HS-27A (cell line): ENCODE measurements at places on chromosomes 5 and 9.

GRCh38 chr5:105630803-105631202 is 2039.9 kb downstream of the EFNA5 start:
- no peak for DNase-seq

GRCh38 chr5:80149161-80149609 is 106.7 kb downstream of the SERINC5 start:
- DNase-seq = no peak

DNA sequence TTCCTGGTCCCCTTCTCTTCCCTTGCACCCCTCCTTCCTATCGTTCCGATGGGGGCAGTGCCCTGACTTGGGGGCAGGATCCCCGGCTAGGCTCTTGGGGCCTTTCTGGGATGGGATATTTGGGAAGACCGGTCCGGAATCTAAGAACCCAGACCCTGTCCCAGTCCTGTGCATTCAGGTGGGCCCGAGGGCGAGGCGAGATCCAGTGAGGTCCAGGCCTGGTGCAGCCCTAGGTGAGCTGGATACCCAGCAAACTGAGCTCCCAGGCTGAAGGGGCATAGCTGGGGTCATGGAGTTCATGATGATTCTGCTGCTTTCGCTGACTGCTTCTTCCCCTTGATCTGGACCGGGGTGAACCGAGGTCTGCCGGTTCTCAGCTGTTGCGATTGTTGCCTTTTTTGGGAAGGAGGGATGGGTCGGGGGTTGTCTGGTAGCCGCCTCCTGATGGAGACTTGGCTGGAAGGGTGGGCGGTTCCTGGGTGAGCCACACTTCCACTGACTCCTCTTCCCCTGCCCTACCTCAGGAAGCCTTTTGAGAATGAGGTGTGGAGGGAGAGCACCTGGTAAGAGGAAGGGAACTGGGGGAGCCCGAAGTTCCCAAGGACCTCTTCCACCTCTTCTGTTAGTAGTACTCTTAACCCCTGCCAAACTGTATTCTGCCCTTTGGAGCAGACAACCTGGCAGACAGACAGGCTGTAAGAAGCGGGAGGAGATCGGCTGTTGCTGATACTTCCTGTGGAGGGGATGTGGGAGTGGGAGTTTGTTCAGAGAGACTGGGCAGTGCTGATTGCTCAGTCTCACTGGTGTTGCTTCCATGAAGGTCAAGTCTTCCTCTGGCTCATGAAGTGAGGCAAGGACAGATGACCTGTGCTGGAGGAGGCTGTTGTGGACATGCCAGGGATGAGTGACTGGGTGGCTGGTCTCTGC is 1.0 kb downstream of the LRRC8A start:
- no peak for DNase-seq

- no peak for DNase-seq
Observed at GRCh38 chr5:60399507-60399906, 300.5 kb downstream of the DEPDC1B start.

DNA sequence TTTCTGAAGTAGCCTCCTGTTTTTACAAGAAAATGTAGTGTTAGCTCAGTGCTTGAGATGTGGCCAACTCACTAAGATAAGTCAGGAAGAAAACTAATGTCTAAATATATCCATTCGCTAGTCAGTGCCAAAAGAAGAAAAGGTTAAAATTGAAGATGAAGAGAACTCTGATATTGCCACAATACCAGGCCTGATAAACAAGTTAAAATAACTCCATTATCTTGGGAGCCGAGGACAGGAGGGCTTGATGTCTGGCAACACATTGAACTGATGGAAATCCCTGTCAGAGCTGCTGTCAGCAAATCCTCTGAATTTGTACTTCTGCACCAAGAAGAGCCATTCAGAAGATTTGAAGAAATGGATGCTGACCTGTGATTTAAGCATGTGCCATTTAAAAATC is 103.4 kb downstream of the LRRC70 start:
- no peak for DNase-seq

- no peak for DNase-seq
Observed at GRCh38 chr5:156513123-156513815, 186.3 kb downstream of the SGCD start.

GRCh38 chr5:149216496-149216895 is 55.2 kb upstream of the AFAP1L1 start:
- no peak for DNase-seq

DNA sequence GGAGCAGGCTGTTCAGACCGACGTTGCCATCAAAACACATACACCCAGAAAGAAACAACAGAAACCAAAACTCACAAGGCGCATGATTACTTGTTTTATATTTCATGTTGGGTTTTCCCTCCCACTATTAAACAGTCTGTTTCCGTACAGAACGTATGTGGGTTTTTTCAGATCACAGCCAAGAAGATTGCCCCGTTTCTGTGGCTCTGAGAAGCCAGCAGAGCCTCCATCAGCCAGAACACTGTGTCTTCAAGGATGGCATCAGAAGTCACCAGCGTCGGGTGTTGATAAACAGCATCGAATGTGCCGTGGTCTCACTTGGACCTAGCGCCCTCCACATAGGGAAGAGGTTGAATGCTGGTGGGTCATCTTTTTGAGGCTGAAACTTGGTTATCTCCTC is 42.8 kb downstream of the FAM78A start:
- DNase-seq = no peak

GRCh38 chr9:13661014-13661413 is 381.5 kb upstream of the MPDZ start:
- DNase-seq = no peak

DNA sequence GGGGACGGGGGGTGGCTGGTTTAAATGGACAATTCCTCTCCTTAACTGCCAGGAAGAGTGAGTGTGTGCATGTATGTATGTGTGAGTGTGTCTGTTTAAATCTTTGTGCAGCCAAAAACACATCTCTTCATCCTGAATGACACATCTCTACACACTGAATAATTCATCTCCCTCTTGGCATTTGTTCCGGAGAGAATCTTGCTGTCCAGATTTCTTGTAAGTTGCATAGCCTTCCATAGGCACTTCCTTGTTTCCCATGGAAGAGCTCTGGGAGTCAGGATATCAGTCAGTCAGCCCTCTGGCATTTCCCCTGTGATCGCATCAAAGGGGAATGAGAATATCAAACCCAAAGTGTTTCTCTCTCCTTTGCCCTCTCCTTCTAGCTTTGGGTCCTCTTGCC is 74.7 kb downstream of the WWC1 start:
- peak; percentile 62 for DNase-seq

GRCh38 chr5:134184155-134185135 is 7.7 kb upstream of the SKP1 start:
- DNase-seq = no peak

- no peak for DNase-seq
Observed at GRCh38 chr5:134273642-134274395, 47.9 kb upstream of the PPP2CA start.

GRCh38 chr9:125075997-125076396 is 67.3 kb downstream of the SCAI start:
- no peak for DNase-seq

GRCh38 chr9:87479801-87480201 is 17.9 kb upstream of the DAPK1 start:
- no peak for DNase-seq

DNA sequence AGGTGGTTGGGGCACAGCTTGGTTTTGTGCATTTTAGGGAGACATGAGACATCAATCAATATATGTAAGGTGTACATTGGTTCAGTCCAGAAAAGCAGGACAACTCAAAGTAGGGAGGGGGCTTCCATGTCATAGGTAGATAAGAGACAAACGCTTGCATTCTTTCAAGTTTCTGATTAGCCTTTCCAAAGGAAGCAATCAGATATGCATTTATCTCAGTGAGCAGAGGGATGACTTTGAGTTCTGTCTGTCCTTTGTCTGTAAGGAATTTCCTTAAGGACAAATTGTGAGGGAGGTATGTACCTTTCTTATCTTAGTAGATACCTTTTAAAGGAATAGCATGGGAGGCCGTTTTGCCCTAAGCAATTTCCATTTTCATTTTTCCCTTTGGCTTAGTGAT is 63.3 kb downstream of the COL15A1 start:
- DNase-seq = no peak

- no peak for DNase-seq
Observed at GRCh38 chr5:125584140-125584520, 837.7 kb upstream of the ZNF608 start.

DNA sequence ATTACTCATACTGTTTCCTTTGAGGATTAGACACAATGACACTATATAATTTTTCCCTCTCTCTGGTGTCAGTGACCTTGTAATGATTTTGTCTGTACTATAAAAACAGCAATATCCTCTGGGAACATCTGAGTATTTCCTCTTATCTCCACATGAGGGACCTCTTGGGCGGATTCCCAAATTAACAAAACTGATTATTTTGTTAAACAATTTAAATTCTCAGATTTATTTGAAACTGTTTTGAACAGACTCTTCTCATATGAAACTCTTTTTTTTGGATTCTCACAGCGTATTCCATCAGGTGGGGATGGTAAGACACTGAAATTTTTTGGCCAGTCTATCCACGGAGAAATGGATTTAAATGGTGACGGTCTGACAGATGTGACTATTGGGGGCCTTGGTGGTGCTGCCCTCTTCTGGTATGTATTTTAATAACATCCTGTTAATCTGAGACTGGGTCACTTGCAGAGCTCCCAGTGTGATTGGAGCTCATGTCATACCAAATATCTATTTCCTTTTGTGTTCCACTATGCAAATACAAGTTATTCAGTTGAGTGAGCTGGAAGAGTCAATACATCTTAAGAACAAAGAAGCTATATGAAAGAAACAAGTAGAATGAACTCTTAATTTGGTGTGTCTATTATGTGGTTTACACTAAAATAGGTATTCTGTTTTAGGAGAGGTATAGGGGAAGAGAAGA is 73.8 kb upstream of the ITGA2 start:
- no peak for DNase-seq

DNA sequence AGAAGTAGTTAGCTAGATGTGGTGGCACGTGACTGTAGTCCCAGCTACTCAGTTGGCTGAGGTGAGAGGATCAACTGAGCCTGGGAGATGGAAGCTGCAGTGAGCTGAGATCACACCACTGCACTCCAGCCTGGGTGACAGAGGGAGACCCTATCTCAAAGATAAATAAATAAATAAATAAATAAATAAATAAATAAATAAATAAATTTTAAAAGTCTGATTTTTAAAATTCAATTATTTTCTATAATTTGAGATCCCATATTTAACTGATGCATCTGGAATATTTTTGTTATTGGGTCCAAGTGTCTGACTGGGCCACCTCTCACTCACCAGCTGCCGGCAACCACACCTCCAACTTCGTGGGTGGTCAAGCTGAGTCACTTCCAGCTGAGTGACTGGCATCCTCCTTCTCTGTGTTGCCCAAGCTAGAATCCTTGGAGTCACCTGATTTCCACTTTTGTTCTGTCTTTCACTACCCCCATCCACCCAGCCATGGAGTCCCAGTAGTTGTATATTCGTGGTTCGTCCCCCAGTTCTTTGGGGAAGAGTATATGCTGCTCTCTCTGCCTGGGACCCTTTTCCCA is 70.9 kb downstream of the EGFLAM start:
- peak; percentile 60 for DNase-seq

GRCh38 chr9:18208166-18209059 is 265.5 kb upstream of the ADAMTSL1 start:
- no peak for DNase-seq

GRCh38 chr5:75148051-75148450 is 88.6 kb downstream of the ANKRD31 start:
- no peak for DNase-seq

- no peak for DNase-seq
Observed at GRCh38 chr9:111917980-111918379, 21.4 kb downstream of the UGCG start.

GRCh38 chr5:94746731-94747124 is 128.3 kb downstream of the SLF1 start:
- DNase-seq = no peak

DNA sequence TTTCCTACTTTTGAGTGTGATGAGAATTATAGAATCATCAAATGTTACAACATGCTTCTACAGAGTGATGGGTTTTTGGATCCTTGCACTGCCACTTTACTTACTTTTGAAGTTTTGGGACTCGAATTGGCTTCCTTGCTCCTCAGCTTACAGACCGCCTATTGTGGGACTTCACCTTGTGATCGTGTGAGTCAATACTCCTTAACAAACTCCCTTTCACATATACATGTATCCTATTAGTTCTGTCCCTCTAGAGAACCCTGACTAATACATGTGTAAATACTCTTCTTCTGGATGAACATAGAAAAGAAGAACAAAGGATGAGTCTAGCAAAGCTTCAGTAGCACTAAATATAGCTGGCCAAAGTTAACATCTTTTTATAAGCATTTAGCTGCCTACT is 98.7 kb upstream of the PDE4D start:
- no peak for DNase-seq
